ENCODE measurements at places on chromosomes 7 and 10.

DNA sequence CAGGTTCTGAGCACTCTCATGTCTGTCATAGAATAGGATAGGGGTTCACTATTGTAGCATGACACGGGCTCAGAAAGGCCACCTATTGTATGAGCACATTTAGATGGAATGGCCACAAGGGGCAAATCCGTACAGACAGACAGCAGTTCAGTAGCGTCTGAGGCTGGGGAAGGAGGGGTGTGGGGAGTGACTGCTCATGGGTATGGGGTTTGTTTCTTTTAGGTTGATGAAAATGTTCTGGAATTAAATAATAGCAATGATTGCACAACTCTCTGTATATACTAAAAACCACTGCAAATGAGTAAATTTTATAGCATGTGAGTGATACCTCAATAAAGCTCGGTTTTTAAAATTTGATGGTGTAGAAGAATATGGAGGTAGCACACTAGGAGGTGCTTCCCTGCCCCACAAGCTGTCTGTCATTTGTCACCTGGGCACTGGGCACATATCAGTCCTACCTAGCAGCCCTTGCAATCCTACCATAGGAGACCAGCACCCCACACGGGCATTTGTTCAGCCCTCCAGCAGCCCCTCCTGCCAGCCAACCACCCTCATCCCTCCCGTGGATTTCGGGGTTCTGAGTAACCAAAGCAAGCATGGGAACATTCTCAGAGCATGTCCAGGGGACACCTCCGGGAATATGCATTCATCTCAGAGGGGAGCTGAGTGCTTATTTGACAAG, 35.2 kb downstream of the KCNMA1 start:
- no peak for DNase-seq

- no peak for DNase-seq
These were observed 1.6 kb downstream of the ZRANB1 start for GRCh38 chr10:124943301-124944092.

- no peak for DNase-seq
These were observed 84.4 kb upstream of the ANLN start for GRCh38 chr7:36305226-36305625.

GRCh38 chr7:126606331-126606730, 646.4 kb downstream of the GRM8 start:
- no peak for DNase-seq

DNA sequence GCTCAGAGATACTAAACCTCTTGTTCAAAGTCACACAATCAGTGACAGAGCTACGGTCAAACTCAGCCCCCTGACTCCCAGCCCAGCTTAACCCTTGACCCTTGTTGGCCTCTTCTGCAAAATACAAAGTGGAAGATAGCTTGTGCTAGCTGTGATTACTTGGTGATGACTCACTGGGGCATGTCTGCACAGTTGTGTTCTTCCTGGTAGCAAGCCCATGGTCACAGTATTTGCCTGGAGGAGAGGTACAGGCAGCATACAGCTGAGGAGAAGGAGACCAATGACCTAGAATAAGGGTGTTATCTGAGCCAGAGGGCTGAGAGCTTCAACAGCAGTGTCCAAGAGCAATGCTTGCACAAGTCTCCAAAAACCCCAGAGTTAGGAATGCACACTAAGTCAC, 5.7 kb upstream of the HSPA12A start:
- DNase-seq = no peak

GRCh38 chr10:23217471-23217870, 25.4 kb downstream of the PTF1A start:
- no peak for DNase-seq

DNA sequence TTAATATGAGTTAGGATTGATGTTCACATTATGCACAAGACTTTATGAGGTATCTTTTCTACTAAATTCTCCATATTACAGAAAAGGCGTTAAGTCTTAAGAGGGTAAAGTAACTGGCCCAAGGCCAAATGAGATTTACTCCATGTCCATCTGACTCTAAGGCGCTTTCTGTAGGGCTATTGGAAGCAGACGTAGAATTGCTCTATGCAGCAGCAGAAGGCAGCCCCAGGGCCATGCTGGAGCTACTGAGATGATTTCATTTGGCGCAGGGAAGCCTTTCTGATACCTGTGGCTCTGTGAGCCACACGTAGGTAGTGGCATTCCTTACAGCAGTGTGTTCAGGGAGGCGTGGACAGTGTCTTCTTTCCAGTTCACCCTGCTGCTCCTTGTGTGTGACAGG, 133.1 kb downstream of the SH2D4B start:
- DNase-seq = no peak

DNA sequence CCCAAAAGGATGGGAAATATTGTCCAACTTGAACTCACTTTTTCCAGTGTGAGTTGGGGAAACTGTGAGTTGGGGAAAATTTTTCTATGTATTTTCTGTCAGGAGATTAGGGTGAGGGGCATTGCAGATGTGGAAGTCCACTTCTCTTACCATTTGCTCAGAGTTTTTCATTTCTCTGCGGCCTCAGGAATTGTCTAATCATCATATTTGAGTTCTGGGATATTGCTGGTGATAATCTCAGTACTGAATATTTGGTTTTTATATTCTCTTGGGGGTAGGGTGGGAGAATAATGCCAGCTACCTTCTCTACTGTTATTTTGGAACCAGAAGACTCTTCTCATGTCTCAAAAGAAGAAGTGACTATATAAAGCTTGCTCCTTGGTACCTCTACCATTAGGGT, 141.3 kb upstream of the SLC13A1 start:
- no peak for DNase-seq

GRCh38 chr7:135757719-135758411, 9.3 kb upstream of the FAM180A start:
- DNase-seq = no peak

All from NCI-H2227 treated with DMSO at 0.1 percent for 48 hours (cell line).